ENCODE measurements at places on chromosomes 5 and 9.

DNA sequence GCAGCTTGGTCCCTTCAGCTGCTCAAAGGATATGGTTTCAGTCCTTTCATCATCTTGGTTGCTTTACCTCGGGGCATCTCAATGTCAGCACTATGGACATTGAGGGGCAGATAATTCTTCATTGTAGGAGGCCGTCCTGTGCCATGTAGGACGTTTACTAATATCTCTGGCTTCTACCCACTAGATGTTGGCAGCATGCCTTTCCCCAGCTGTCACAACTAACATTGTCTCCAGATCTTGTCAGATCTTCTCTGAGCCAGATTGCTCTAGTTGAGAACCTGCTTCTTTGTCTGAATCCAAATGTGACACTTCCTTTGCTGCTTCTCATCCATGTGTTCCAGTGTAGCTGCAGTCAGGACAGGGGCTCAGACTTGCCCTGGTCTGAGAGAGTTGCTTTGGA is 10.3 kb downstream of the PTPA start:
- DNase-seq: no peak

- no peak for DNase-seq
Observed at GRCh38 chr9:92140754-92141143, 25.5 kb upstream of the SPTLC1 start.

- DNase-seq: peak; percentile 71
Observed at GRCh38 chr9:33025572-33026342, 684 bp downstream of the DNAJA1 start.

- no peak for DNase-seq
Observed at GRCh38 chr5:60437308-60437707, 262.7 kb downstream of the DEPDC1B start.

DNA sequence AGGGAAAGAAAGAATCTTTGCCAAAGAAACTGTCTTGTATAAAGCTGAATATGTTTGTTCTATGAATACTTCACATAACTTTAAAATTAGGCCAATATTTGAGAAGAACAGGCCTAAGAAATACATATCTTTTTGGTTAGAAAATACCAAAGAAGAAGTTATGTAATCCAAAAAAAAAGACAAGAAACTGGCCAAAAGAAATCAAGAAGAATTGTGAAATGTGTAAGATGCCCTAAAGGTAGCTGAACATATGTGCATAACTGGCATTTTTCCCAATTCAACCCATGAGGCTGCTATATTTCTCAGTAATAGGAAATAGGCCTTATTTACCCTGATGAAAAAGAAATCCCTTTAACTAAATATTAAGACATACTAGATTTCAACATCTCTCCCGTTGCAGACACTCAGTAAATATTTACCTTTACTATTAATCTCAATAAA is 290.0 kb downstream of the CETN3 start:
- DNase-seq: no peak

GRCh38 chr9:89978185-89978584 is 373.4 kb downstream of the GADD45G start:
- peak; percentile 36 for DNase-seq

DNA sequence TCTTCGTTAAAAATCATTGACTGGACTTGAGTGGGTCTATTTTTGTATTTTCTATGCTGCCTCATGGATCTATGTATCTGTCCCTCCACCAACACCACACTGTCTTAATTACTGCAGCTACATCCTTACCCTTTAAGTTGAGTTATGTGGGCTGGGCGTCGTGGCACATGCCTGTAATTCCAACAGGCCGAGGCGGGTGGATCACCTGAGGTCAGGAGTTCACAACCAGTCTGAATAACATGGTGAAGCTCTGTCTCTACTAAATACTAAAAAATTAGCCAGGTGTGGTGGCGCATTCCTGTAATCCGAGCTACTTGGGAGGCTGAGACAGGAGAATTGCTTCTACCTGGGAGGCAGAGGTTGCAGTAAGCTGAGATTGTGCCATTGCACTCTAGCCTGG is 48.2 kb downstream of the XRCC4 start:
- no peak for DNase-seq

DNA sequence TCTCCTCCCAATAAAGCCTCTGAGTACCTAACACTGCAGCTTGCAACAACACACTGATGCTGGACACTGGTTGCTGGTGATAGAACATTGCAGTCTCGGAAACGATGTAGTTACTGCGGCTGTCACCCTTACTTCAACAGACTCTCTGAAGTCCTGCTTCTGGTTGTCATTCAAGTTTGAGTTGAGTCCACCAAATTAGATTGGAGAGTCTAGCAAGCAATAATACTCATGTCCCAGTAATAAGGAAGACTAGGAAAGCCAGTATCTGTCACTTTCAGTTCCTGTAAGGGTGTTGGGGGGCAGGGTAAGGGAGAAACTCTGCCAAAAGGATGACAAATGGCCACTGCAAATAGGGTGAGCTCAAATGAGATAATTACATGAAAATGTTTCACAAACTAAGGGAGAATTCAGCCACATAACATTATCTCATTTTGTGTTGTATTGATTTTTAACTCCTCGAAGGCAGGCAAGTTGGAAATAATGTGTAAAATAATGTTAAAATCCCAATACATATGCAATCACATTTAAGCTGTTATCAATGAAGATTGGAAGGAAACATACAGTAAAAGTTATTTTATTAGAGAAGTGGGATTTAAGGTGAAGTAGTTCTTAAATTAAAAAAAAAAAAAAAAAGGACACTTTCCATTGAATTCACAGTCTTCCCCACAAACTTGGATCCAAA is 849 bp upstream of the IFT74 start:
- no peak for DNase-seq

GRCh38 chr5:142432961-142433360 is 108.1 kb upstream of the SPRY4 start:
- DNase-seq: no peak

- DNase-seq: no peak
Observed at GRCh38 chr5:154065971-154066370, 27.2 kb downstream of the MFAP3 start.

DNA sequence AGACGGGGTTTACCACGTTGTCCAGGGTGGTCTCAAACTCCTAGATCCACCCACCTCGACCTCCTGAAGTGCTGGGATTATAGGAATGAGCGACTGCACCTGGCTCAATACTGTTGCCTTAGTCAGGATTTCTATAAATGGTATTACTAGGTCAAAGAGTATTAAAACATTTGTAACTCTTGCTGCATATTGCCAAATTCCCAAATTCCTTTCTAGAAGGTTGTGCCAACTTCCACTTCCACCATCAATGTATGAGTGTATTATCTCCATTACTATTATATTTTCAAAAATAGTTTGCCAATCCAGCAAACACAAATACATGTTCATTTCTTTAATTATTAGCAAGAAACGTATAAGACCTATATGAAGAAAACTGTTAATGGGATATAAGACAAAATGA is 10.6 kb downstream of the PTGR1 start:
- no peak for DNase-seq

DNA sequence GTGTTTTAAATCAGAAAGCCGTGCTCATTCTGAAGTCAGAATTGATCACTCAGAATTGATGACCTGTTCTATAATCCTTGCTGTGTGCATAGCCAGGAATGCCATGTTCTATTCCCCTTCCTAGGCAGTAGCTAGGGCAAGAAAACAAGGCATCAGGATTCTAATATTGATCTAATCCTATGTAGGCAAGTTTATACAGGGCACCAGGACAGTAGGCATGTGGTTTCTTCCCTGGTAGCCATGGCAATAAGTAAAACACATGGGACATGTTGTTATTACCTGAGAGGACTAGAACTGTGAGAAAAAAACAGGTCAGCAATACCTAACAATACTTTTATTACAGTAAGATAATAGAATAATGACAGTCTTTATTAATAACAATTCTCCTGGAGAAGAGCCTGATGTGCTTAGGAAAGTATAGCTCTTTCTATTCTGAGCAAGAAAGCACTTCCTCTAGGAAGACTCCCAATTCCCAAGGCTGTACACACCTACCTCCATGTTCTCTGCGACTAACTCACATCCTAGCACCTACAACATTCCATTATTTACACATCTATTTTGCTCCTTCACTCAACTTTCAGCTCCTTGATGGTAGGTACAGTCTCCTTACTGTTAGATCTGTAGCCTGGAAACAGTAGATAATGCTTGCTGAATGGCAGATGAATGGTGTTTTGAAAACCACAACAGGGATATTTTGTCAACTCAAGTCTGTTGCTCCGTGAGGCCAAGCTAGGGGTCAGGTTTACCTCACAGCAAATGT is 70.8 kb downstream of the STX17 start:
- no peak for DNase-seq

DNA sequence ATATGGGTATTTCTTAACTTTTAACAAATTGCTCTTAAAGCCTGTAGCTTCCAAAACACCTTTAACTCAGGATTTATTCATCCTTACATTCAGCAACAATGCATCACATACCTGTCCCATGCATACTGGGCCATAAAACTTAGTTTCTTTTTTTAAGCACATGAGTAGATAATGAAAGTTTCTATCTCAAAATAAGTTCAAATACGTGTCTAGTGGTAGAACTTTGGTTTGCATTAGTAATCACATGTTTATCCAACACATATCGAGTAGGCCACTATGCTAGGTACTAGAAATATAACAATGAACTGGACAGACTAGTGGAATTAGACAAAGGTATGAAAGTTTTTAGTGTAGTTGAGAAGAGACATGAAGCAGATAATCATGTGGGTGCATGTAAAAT is 99.6 kb downstream of the DOCK2 start:
- no peak for DNase-seq

GRCh38 chr9:133489253-133490190 is 10.6 kb upstream of the SLC2A6 start:
- DNase-seq: no peak

- no peak for DNase-seq
Observed at GRCh38 chr9:121699571-121700164, 48.2 kb downstream of the DAB2IP start.

DNA sequence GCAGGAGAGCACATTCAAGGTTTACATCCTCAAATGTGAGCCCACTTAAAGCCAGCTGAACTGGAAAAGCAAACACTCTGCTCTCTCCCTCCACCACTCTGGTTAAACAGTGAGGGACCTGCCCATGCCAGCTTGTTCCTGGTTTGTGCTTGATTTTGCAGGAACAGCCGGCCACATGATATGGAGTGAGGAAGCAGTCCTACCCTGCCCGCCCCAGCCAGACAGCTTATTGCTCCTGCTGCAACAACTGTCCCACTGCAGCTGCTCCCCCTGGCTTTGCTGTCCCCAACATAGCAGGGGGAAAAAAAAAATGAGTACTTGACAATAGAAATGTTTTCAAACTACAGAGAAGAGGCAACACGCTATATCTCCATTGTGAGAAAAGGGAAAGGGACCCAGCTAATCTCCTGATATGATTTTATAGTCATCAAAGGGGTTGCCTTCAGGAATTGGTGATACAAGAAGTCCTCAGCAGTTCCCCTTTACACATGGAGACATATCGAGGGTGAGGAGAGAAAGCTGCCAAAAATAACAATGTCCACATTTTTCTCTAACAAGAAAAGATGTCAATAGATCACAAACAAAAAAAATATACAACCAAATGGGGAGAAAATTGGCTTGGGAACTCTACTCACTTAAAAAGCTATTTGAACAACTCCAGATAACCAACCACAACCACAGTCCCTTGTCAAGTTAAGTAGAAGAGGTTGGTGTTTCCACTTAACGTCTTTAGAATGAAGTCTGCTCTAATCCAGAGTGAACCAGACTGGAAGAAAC is 4.6 kb downstream of the MYO10 start:
- no peak for DNase-seq

- no peak for DNase-seq
Observed at GRCh38 chr9:95649801-95650213, 133.0 kb upstream of the PTCH1 start.

DNA sequence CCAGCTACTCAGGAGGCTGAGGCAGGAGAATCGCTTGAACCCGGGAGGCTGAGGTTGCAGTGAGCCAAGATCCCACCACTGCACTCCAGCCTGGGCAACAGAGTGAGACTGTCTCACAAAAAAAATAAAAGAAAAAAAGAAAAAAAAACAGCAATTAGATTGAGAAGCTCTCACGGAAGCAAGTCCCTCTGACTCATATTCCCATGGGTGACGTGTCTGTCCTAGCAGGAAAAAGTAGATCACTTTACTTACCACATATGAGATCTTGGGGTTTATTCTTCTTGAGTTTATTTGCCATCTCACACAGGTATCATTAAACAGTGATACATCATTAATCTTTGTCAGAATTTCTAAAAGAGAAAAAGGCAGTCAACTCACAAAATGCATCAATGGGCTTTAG is 62.6 kb downstream of the SUSD1 start:
- DNase-seq: peak; percentile 32

- DNase-seq: no peak
Observed at GRCh38 chr5:137136991-137137632, 362.0 kb downstream of the SPOCK1 start.

- no peak for DNase-seq
Observed at GRCh38 chr9:4793459-4794395, 983 bp downstream of the RCL1 start.

- DNase-seq: no peak
Observed at GRCh38 chr9:71665247-71665646, 103.1 kb downstream of the CEMIP2 start.

DNA sequence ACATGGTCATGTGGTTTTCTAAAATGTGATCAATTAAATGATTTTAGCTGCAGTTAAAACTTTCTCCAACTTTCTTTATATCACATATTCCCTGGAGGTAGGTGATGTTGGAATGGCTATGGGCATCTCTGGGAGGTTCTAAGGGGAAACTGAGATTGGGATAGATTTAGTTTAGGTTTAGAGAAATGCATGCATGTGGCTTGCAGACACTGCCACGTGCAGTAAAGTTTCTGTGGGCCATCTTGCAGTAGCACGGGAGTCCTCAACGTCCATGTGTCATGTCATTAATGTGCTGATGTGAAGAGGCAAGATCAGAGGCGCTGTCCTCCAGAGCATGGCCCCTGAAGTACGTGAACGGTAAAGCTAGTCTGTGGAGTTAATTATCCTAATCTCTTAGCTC is 532.7 kb downstream of the SEMA5A start:
- no peak for DNase-seq

DNA sequence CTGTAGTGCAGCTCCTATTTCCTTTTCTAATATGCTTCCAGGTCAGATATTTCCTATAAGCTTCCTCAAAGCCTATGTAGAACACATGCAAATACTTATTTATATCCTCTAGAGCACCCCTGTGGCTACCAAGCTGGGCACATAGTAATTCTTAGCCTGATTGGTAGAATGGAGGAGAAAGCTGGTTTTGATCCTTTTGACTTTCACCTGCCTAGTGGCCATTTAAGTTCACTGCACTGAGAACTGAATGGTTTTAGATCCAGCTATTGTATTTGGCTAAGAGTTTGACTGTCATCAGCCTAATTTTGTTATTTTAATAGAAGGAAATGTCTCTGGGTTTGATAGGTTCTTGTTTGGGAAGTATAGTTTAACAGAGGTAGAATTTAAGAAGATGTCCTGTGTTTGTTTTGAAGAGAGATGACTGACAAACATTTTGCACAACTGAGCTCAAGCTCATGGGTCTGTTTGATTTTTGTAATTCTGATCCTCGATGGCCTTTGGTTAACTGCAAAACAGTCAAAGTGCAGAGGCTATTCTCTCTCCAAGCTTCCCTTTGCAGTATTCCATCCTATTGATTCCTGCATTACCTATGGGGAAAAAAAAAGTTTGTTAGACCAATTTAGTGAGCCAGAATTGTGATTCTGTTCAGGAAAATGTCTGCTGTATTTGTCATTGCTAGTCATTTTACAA is 85.4 kb downstream of the KCNN2 start:
- no peak for DNase-seq

- DNase-seq: no peak
Observed at GRCh38 chr5:145294331-145294730, 540.8 kb downstream of the PRELID2 start.

All from AG08396 (cell line).